ENCODE measurements at places on chromosomes 7 and 10. TPM values are rescaled to one million over a fixed set of nuclear protein-coding genes. Genes with fewer than 3 reads are reported as not detected.
A peak's percentile ranks its signal among the peaks of the same experiment; 100 is the strongest.

- peak; percentile 29 for DNase-seq
Measured at GRCh38 chr10:119770928-119771327, 45.1 kb downstream of the INPP5F start.

GRCh38 chr10:12397147-12397896, 48.0 kb downstream of the CAMK1D start:
- DNase-seq, result no peak

DNA sequence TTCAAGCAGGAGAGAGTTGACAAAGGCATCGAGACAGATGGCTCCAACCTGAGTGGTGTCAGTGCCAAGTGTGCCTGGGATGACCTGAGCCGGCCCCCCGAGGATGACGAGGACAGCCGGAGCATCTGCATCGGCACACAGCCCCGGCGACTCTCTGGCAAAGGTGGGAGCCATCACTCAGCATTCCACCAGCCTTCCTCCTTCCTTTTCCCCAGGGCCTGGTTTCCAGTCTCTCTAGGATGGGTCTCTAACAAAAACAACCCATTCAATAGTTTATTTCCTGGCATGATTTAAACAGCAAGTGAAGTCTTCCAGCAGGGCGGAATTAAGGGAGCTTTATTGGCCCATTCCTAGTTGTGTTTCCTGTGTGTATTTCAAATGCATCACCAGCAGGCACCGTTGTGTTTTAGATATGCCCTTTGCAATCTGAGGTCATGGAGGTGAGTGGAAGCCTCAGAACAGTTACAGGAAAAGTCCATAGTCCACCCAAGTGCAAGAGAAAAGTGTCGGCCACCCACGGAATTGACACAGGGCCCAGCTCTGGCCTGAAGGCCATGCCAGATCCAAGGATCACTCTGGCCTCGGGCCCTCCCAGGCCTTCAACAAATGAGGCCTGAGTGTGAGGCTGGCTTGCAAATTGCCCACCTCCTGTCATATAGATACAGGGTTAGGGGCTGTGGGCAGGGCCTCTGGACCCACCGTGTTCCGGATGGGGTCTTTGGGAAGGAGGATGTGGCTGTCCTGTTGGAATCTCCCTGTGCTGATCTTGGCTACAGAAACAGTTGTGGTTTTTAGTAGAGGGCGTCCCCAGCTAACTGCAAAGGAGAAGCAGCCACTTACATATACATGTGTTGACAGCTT, 46.9 kb upstream of the TRIM8 start:
- no peak for DNase-seq

DNA sequence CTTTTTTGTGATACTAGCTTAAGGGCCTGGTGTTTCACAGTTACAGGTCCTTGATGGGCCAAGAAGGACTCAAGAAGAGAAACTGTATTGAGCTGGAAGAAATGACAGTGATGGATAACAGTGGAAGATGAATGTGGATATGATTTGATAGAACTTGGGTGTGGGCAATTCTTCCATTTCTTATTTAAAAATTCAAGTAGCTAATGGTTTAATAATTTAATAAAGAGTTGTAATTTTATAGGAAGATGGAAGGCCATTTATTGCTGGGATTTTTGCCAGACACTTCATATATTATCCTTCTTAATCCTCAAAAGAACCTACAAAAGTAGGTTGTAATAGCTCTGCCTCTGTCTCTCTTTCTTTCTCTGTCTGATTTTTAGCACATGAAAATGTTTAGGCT, 21.3 kb upstream of the AKR1B1 start:
- no peak for DNase-seq

The FEZF1 gene
- total RNA-seq, result not detected

DNA sequence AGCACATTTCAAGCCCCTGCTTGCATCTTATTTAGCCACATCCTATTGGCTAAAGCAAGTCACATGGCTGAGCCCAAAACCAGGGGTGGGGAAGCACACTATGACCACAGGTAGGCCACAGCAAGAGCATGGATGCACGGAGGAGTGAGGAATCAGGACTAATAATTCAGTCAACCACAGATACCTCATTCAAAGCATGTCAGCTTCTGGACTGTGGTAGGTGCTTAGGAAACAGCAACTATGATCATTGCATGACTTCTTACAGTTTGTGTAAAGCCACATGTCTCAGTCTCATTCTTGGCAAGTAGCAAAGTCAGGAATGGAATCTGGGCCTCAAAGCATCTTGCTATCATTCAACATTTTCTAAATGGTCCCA, 79.0 kb upstream of the EMX2 start:
- peak; percentile 64 for DNase-seq

DNA sequence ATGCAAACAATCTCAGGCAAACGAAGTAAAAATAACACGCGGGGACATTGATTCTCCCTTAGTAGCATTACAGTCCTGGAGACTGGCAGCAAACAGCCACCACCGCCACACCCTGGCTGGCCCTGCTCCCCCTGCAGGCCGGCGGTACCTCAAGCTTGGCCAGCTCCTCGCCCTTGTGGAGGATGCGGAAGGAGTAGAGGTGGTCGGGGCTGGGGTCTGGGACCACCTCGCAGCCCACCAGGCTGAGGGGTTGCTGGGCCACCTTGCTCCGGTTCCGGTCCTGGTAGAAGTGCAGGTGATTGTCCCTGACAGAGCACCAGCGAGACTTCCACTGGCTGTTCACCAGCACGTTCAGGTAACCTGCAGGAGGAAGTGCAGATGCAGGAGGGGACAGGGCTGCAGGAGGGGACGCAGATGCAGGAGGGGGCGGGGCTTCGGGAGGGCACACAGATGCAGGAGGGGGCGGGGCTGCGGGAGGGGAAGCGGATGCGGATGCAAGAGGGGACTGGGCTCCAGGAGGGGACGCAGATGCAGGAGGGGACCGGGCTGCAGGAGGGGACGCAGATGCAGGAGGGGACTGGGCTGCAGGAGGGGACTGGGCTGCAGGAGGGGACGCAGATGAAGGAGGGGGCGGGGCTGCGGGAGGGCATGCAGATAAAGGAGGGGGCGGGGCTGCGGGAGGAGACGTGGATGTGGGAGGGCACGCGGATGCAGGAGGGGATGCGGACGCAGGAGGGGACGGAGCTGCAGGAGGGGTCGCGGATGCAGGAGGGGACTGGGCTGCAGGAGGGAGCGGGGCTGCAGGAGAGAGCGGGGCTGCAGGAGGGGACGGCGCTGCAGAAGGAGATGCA, 65.7 kb downstream of the VWA2 start:
- peak; percentile 59 for DNase-seq

DNA sequence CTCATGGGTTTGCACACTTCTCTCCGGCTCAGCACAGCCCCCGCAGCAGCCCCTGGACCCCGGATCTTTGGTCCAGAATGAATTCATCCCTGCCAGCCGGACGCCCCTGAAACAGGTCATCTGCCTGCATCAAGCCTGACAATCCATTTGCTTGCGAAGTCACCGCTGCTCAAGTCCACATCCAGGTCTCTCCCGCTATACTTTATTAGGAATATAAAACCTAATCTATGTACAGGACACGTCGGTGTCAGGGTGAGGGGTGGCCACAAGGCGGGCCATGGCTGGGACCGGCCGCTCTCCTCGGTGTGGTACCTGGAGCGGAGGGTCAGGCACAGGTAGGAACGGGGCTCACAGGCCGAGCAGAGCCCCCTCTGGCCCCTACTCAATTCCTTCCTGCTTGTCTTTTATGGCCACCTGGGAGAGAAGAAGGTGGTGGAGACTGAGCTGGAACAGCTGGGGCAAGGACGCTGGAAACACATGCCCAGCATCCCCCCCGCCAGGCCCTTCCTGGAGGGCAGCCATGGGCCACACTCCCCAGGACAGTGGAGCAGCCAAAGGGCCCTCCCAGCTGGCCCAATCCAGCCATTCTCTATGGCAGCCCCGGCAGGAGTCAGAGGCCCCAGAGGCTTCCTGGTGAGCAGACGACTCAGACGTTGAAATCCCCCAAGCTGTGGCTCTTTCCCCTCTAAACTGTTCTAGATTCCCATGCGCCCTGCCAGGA, 5.3 kb downstream of the POLR2J start:
- DNase-seq, result no peak

DNA sequence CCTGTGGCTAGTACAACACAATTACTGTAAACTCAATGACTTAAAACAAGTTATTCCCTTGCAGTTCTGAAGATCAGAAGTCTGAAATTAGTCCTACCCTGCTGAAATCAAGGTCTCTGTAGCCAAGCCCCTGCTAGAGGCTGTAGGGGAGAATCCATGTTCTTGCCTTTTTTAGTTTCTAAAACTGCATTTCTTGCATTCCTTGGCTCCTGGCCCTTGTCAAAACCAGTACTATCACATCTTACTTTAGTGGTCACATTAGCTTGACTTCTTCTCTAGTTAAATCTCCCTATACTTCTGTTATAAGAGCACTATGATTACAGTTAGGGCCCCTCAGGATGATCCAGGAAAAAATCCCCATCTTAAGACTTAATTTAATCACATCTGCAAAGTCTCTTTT, 567.0 kb downstream of the GFRA1 start:
- DNase-seq, result no peak

DNA sequence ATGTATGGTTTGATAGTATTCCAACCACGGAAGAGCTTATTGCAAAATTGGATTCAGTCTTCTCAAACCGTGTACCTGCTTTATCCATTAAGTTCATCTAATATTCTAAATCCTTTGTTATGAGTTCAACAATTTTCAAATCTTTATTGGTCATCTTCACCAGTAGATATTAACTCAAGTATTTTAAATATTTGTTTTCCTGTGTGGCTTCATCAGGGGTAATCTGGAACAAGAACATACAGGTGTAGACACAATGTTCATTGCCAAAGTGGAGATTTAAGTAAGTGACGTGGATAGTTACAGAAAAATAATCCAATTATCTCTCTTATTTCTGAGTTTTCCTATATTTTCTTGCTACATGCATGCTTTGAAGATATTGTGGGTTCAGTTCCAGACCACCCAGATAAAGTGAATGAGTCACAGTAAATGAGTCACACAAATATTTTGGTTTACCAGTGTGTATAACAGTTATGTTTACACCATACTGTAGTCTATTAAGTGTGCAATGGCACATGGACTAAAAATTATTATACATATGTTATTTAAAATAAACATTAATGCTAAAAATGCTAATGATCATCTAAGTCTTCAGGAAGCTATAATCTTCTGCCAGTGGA, 429.0 kb upstream of the POT1 start:
- DNase-seq, result no peak

The NPTX2 gene
- 0.97 TPM for total RNA-seq

- DNase-seq, result peak; percentile 5
Measured at GRCh38 chr7:122248472-122248871, 56.1 kb downstream of the FEZF1 start.

- DNase-seq, result no peak
Measured at GRCh38 chr7:144632724-144633123, 203.1 kb downstream of the TPK1 start.

GRCh38 chr10:88642209-88642608, 22.0 kb upstream of the LIPF start:
- DNase-seq, result peak; percentile 4

GRCh38 chr7:16667355-16667754, 21.4 kb downstream of the BZW2 start:
- no peak for DNase-seq

DNA sequence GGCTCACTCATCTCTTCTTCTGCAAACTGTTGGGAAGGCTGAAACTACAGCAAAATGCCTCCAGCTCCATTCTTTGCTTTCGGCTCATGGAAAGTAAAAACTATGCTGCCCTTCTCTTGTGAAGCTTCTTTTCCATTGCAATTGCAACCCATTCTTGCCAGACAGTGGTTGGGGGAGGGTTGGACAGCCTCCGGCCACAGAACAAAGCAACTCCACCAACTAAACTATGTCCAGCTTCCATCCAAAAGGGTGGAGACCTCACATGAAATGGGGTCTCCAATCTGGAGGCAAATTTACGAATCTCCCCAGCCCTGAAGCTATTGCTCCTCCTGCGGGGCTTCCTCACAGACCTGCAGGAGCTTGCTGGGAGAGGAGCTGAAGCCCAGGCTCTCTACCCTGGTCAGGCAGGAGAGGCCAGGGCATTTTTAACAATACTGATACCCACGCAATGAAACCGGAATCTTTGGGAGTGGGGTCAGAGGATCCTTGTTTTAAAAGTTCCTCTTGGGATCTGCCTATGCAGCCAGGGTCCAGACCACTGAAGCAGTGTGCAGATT, 549 bp downstream of the GPNMB start:
- no peak for DNase-seq

The GARIN1A gene
- 0.89 TPM for total RNA-seq

DNA sequence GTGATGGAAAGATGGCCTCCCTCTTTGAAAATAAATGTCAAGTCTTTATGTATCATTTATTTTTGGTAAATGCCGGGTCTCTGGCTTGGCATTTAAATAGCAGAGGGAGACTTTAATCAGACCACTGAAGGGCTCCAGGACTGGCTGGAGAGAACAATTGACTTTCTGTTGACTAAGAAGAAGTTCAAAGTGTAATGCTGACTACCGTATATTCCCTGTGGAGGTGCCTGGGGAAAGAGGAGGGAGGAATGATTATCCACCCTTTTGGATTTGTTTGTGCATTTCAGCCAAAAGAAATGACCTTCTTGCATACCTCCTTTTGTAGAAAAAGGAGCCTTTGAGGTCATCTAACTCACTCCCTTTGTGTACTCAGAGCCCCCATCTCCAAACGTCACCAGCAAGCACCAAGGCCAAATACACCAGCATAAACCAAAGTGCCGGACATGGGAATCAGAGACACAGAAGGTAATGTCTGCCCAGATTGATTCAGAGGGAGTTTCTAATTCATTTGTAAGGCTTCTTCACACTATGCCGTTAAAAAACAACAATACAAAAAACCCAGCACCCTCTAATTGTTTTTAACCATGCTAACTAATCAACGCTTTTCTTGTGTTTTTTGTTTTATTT, 75.2 kb downstream of the PRLHR start:
- no peak for DNase-seq

- no peak for DNase-seq
Measured at GRCh38 chr10:78862328-78862640, 206.5 kb upstream of the ZMIZ1 start.

DNA sequence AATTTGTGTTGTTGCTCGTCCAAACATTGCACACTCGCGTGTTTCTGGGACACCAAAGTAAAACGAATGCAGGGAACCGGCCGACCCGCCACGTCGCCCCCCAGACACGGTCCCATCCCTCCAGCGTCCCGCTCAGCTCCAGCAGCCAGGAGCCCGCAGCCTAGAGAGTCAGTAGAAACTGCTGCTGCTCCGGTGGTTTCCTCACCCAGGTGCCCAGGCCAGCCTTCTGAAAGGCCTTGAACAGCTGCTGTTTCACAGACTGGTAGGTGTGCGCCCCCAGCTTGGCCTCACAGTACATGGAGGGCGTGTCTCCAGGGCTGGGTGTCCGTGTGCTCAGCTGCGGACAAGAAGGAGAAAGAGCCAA, 126.8 kb downstream of the WDR37 start:
- no peak for DNase-seq

- DNase-seq, result peak; percentile 75
Measured at GRCh38 chr7:7693881-7694280, 24.5 kb downstream of the RPA3 start.

The APBB1IP gene
- total RNA-seq, result 9.4 TPM

DNA sequence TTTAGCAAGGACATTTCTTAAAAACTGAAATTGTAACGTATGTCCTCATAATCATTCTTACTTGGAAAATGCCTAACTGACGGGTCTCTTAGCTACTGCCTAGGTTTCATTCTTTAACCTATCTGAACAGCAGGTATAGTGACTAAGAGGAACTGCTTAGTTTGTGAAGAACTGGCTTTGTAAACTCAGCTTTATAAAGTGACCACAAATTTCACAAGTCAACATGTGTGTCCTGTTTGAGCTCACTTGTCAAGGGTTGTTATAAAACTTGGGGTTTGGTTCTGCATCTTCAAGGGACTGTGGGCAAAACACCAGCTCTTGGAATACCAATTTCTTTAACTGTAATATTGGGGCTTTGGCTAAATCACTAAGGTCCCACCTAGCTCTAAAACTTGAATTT, 32.2 kb downstream of the MRPS33 start:
- DNase-seq, result no peak
